NCI-H526 treated with DMSO at 0.1 percent for 48 hours (cell line): ENCODE measurements at places on chromosomes 1 and 21.

GRCh38 chr1:40748841-40749718 lies 34.5 kb upstream of the KCNQ4 start:
- DNase-seq: no peak

DNA sequence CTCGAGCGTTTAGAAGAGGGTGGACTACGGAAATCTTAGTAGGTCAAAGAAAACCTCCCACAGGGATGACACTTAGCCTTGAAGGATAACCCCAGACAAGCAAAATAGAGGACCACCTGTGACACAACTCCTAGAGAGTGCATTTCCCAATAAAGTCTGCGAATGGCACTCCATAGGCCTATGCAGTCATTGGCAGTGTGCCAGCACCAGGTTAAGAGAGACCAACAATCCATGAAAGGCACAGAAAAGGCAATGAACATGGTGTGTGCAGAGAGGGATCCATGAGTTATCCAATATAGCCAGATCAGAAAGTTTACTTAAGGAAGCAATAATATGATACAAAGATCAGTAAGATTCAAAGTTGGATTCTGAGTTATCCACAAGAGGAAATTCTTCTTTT lies 45.2 kb upstream of the FMO2 start:
- no peak for DNase-seq

- DNase-seq: no peak
Measured at GRCh38 chr1:92363401-92363800, 64.5 kb downstream of the RPAP2 start.

DNA sequence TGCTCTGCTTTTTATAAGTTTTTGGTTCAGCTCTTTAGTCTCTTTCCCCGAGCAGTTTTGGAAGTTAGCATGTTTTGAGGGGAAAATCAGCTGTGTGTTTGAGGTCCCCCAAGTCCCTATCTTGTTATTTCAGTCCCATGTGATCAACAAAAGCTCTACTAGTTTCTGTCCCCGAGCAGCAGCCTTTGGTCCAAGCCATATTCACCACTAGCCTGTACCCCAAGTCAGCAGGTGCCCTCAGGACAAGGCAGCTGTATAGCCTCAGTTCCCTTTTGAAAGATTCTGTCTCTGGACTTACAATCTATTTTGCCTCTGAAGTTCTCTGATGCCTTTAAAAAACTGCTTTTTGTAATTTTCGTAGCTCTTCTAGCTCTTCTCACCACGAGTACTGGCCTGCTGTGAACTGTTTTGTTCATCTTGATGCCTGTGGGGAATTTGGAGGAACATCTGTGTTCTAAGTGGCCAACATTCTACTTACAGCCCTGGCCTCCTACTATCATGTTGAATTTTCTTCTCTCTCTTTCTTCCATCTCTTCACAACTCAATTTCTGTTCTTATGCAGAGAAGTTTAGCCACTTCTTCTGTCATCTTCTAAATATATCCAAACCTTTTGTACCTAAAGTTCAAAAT lies 16.7 kb downstream of the UAP1 start:
- DNase-seq: no peak

GRCh38 chr1:58524353-58524945 lies 22.1 kb downstream of the OMA1 start:
- DNase-seq: no peak

DNA sequence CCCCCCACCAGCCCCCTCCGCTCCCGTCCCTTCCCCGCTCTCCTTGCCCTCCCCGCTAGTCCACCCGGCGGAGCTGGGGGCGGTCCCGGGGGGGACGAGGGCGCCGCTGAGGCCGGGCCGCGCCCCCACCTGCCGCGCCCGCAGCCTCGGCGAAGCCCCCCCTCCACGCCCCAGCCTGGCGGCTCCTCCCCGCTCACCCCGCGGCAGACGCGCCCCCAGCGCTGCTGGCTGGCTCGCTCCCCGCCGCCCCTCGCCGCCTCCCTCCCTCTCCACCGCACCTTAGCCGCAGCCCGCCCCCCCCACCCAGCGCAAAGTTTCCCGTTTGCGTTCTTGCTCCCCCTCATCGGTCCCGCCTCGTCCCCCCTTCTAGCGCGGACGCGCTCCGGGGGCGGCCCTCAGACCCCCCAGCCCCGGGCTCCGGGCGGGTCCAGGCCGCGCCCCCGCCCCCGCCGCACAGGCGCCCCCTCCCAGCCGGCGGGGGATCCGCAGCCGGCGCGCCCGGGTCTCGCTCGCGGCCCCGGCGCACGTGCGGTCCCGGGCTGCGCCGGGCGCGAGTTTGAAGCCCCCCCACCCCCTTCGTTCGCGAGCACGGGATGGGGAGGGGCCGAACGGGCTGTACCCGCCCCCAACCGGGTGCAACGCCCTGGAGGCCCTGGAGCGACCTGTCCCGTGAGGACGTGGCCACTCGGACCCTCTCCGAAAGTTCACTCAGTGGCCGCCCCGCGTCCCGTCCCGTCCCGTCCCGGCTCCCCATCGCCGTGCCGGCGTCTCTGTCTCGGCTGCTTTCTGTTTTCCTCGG lies 623 bp downstream of the PTPRF start:
- DNase-seq: peak; percentile 62

- no peak for DNase-seq
Measured at GRCh38 chr1:85144351-85144750, 56.5 kb downstream of the SYDE2 start.

- DNase-seq: no peak
Measured at GRCh38 chr1:51753969-51754368, 124.6 kb downstream of the NRDC start.

DNA sequence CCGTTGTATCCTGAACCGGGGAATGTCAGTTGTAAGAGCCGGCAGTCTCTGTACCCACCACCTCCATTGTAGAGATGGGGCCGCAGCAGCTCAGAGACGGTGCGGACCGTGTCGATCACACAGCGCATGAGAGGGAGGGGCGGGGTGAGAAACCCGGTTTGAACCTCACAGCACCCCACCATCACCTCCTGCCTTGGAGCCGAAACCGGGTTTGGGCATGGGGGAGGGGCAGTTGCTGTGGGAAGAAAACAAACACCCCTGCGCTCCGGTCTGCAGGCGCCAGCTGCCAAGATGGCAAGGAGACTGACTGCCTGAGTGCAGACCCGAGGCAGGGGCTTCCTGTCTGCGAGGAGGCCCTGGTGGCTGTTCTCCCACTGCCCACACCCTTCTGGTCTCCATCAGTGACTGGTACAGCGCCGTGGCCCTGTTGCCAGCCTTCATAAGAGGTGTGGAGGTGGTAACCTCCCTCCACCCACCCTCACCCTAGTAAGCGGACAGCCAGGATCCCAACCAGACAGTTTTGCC lies 69.2 kb upstream of the SSBP3 start:
- DNase-seq: no peak

DNA sequence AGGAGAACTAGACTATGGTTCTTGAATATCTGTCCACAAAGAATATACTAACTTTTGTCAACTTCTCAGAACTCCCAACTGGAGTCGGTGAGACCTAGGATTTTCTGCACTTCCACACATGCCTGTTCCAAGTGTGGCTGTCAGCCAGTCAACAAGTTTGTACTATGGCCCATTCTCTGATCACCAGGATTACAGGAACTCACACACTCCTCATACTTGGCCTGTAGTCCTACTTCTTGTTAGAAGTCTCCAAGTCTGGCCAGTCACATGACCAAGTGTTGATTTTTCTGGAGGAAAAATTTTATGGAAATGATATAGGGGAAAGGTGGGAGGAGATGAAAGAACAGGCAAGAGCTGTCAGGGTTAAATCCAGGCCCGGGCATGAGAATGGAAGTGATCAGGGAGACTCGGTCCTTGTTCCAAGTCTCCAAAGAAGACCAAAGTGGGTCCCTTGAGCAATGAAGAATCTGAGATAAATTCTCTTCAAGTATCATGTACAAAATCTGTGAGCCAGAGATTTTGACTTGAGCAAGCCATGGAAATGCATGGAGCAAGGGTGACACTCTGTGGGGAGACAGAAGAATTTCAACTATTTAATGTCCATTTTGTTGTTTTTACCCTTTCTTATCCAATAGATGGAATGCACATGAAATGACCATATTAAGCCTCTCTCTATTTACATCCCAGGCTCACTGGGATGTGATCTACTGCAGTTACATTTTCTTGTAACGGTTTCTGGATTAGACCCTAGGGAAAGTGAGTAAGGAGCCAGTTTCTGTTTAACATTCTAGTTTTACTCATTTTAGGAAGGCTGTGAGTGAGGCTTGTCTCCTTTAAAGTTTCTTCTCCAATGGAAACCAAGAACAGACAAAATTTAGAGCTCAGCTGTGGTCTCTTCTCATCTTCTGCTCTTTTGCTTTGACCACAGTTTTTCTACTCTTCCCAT lies 320.9 kb downstream of the ASTN1 start:
- peak; percentile 74 for DNase-seq

GRCh38 chr21:42475036-42475435 lies 21.0 kb downstream of the RSPH1 start:
- DNase-seq: no peak

DNA sequence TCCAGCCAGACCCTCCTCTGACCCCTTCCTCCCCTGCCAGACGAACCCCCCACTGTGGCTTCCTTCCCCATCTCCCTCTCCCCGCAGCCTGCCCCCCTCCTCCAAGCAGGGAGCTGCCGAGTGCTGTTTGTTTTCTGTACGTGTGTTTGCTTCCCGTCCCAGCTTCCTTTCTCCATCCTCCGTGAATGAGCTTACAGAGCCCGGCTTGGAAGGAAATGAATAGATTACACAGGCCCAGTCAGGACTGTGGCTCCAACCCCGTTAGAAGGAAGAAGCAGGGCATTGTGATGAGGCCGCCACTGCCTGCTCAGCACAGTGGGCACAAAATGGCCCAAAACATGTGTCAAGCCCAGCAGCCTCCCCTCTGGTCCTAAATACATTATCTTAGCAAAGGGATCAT lies 123.2 kb downstream of the IGSF21 start:
- peak; percentile 3 for DNase-seq

GRCh38 chr1:74853756-74854155 lies 120.8 kb downstream of the TYW3 start:
- no peak for DNase-seq

DNA sequence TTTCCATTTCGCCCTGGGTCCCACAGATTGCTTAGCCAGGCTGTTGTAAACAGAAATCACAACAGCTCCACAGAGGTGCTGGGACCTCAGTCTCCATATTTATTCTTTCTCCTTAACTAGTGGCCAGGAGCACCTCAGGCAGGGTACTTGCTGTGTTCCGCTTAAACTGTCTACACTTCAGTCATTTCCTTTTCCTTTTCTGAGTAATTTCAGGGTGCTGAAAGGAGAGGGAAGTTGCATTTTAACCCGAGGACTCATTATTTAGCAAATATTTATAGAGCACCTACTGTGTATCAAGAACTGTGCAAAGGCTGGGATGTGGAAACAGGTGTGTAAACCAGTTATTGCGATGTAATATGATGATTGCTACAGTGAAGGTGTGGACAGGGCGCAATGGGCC lies 41.9 kb downstream of the ACP6 start:
- no peak for DNase-seq

GRCh38 chr1:154467434-154468102 lies 34.5 kb upstream of the TDRD10 start:
- no peak for DNase-seq

- DNase-seq: peak; percentile 88
Measured at GRCh38 chr1:89523572-89524368, 859 bp upstream of the LRRC8B start.

- DNase-seq: no peak
Measured at GRCh38 chr1:1605034-1605591, 5.2 kb upstream of the FNDC10 start.

- DNase-seq: no peak
Measured at GRCh38 chr1:28172713-28173150, 3.8 kb downstream of the PTAFR start.

DNA sequence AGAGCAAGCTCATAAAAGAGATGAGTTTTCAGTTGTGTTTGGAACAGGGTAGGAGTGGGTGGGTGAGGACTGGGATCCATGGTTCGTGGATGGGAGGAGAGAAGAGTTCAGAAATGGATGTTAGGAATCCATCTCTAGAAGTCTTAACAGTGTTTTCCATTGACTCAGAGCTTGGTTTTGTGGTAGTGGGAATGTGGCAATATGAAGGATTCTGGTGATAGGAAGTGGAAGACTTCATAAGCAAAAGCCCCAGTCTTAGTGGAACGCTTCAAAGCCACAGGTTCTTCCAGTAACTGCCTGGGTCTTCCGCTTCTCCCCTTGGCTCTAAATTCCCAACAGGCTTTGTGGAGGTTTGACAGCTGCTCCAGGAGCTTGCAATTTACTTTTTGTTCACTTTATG lies 167.9 kb downstream of the KCNJ6 start:
- peak; percentile 30 for DNase-seq

DNA sequence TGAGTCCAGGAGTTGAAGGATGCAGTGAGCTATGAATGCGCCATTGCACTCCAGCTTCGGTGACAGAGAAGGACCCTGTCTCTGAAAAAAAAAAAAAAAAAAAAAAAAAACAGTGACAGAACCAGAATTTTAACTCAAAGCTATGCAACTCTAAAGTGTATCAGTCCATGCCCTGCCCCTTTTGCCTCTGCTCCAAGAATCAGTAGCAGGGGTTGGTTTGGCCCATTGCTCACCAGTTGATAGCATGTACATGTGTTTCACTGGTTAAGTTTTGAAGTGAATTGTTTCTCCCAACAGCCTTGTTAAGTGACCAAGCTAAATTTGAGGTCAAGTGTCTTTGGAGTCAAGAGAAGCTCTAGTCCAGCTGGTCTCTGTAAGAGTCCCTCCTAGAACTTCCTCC lies 245.9 kb downstream of the PLPP3 start:
- no peak for DNase-seq

GRCh38 chr1:201883266-201883665 lies 5.4 kb upstream of the SHISA4 start:
- no peak for DNase-seq

DNA sequence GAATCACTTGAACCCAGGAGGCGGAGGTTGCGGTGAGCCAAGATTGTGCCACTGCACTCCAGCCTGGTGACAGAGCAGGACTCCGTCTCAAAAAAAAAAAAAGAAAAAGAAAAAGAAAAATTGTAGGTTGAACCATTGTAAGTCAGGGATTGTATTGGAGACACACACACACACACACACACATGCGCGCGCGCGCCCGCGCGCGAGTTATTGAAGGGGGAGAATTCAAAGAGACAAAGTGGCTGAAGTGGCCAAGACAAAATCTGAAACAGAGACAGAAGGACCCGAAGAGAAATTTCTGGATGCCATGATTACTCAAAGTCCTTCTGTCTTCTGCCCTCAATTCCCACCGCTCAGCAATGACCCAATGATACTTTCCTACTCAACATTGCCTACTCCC lies 3.7 kb upstream of the KLHDC9 start:
- no peak for DNase-seq

DNA sequence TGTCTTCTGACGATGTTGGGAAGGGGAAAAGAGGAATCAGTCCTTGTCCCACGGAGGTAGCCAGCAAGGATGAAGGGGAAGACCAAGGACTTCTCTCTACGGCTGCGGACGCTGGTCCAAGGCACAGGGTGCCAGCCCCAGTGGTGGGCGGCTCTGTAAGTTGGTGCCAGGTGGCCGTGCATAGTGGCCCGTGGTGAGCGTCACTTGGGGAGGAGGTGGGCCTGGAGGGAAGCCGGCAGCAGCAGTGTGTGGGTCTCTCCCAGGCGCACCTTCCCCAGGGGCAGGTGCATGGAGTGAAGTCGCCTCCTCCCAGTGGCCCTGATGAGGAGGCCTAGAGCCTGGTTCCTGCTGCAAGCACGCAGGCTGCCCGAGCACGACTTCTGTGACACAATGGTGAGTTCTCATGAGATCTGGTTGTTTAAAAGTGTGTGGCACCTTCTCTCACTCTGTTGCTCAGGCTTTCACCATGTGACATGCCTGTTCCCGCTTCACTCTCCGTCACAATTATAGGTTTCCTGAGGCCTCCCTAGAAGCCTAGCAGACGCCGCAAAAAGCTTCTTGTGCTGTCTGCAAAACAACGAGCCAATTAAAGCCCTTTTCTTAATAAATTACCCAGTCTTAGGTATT lies 43.6 kb upstream of the TIAM1 start:
- no peak for DNase-seq

- no peak for DNase-seq
Measured at GRCh38 chr1:171127099-171127498, 36.4 kb downstream of the FMO3 start.
